ENCODE measurements at places on chromosomes 12 and 14. TPM values are rescaled to one million over a fixed set of nuclear protein-coding genes. Genes with fewer than 3 reads are reported as not detected.

Gene FSCB
- under 0.01 TPM for total RNA-seq

Gene GDF11
- 1.6 TPM for total RNA-seq

Gene ABCC9
- total RNA-seq: 0.11 TPM

Gene PLEK2
- 26.7 TPM for total RNA-seq

Gene BDKRB1
- not detected for total RNA-seq

Gene NUDT4
- total RNA-seq: 34.2 TPM

Gene TCL1A
- total RNA-seq: not detected

Gene STXBP6
- total RNA-seq: 199 TPM

Gene C12orf60
- 0.79 TPM for total RNA-seq
